Fibroblast of lung (primary cell): ENCODE measurements at places on chromosomes 2 and 18. TPM values are rescaled to one million over a fixed set of nuclear protein-coding genes. Genes with fewer than 3 reads are reported as not detected.

DNA sequence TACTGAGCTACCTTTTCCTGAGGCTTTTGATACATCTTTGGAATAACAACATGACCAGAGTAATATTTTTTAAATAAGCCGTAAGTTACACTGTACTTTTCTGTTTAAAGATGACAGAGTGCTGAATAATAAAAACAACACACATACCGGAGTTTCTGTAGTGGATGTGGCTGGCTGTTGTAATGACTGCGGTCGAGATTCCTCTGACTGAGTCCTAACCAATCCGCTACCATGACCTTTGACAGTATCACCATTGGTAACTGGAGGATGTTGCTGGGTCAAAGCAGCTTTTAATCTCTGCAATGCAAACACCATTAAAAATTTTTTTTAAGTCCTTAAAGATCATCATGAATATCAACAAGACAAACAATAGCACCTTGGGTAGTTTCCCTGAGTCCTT, 70.7 kb downstream of the ATF2 start:
- DNase-seq: peak; percentile 90

GRCh38 chr18:59359576-59359952, 499 bp upstream of the LMAN1 start:
- no peak for DNase-seq

DNA sequence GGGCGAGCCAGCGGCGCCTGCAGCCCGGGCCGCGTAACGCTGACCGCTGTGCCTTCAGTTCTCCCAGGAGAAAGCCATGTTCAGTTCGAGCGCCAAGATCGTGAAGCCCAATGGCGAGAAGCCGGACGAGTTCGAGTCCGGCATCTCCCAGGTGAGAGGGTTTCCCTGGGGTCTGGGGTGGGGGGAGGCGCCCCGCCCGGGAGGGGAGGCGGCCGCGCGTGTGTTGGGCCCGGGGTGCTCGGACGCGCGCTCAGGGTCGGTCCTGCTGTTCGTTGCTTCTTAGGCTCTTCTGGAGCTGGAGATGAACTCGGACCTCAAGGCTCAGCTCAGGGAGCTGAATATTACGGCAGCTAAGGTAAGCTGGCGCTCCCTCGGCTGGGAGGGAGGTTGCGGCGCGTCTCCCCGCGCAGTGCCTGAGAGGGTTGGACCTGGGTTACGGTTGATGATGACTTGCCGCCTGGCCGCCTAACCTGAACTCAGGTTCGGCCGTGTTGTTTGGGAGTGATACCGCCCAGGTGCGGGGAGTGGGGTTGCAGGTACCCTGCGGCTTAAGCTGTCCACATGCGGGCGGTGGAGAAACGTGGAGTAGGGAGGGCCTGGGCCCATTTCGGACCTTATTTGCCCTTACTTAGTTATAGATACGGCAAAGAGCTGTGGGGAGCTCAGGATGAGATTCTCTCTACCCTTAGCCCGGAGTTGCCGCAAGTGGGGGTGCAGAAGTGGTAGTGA, 638 bp downstream of the RPS7 start:
- no peak for DNase-seq

GRCh38 chr2:43879261-43879660, 40.5 kb downstream of the ABCG8 start:
- DNase-seq: no peak

DNA sequence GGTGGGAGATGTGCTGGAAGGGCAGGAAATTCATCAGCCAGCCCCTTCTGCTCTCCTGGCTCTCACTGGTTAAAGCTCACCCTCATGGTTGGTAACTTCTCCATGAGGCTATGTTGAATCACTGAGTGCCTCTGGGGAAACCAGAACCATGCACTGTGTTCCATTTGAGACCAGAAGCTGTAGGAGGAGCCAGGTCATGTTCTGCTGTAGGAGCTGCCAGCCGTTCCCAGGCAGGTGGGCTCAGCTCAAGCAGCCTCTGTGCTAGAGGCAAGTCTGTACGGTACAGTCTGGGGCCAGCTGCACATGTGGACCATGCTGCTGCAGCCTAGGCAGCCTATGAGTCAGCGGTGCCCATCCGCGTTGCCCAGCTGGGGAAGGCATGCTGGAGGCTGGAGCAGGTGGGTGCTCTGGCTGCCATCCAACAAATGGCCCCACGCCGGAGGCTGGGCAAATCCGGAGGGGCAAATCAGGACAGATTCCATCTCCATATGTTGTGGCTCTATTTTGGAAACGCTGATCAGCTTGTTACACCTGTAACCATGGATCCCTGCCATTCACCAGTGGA, 22.0 kb upstream of the KCNF1 start:
- no peak for DNase-seq

- DNase-seq: no peak
These were observed 23.7 kb upstream of the SLC35F6 start for GRCh38 chr2:26740346-26740745.

DNA sequence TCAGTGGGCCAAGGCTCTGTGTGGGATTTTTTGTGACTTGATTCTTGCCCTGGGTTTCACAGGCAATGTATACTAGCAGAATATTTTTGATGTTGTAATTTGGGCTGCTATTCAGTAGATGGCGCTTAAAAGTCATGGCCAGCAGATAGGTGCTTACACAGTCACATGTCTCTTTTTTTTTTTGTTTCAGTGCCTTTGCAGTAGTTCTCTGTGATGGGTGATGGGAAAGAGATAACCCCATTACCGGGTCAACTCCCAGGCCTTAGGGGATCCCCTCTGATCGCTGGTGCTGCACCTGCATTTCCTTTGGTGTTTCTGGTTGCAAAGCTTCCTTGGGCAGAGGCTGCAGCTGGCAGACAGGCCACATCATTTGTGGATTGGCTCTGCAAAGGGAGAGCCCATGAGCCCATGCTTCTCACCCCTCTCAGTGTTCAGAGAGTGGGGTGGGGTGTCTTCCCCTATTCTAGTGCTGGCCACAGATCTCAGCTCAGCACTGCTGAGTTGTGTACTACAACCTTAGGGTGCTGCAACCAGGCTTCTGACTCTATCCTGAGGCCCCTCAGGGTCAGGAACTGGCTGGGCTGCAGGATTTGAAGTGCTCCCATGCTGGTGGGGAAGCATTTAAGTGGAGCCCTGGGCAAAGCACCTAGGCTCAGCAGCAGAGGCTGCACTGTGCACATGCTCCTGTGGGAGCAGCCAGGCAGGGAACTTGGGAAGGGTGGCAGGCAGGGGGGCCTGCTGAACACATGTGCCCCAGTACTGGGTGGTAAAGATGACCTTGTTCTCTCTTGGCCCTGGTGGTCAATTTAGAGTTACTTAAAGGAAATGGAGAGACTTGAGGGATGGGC, 219.8 kb upstream of the SPHKAP start:
- no peak for DNase-seq

- peak; percentile 94 for DNase-seq
These were observed 134.2 kb upstream of the RND3 start for GRCh38 chr2:150621526-150622213.

DNA sequence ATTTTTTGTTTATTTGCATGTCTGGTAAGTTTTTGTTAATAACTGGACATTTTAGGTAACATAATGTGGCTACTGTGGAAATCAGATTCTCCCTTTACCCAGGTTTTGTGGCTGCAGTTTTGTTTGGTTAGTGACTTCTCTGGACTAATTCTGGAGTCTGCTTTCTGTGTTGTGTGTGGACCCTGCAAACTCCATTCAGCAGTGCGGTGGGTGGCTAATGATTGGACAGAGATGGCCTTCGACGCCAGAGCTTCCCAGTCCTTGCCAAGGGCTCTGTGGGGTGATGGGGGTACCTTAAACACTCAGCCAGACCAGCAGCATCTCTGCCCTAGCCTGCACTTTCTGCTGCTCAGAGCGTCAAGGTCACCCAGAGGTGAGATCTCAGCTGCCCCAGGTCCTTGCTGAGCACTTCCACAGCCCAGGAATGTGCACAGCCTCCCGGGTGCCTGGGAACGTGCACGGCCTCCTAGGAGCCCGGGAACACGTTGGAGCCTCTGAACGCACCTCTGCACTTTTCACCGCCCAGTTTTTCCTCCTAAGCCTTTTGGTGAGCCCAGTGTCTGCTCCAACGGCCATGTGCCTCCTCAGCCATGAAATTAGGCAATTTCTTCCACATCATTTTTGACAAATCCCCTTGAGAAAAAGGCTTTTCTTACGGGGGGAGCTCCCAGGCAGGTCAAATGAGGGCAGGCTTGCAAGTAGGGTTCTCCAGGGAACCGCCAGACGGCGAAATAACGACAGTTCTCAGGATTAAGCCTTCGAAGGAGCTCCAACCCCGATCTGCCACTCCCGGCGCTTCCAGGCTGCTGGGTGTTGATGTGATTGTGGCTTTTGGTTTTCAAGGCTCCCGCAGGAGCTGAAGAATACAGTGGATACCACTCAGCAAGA, 35.2 kb upstream of the KLF11 start:
- DNase-seq: no peak

GRCh38 chr2:70468878-70469277, 84.7 kb downstream of the TGFA start:
- no peak for DNase-seq

DNA sequence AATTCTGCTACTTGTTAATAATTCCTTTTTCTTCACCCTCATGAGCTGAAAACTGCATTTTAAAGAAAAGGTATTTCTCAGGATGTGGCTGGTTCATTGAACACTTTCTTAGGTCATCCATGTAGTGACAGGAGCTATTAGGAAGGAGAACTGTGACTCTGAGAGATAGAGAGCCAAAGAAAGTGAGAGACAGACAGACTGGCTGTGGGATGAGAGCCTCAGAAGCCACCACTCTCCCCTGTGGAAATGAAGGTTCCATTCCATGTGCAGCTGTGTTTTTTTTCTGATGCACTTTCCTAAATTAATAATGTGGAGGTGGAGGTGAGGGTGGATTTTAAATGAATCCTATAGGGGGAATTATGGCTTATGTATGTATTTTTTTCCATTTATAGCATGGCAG, 113.3 kb downstream of the FAM210A start:
- DNase-seq: no peak

- peak; percentile 21 for DNase-seq
These were observed 11.0 kb downstream of the TBR1 start for GRCh38 chr2:161426922-161427663.

DNA sequence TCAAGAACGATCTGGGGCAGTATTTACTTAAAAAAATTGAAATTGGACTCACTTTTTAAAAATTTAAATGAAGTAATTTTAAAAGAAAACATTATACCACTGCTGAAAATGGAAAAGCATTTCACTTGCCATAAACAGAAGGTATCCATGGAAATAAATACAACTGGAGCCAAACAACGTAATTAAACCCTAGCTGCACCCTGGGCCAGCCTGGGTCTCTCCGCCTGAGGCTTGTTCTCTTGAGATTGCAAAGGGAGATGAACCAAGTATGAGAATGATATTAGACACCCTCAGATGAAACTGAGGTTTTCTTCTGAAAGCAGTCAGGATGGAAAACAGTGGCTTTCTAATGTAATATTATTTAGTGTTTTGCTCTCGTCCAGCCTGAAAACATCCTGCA, 264.4 kb downstream of the KCNE4 start:
- DNase-seq: no peak

- no peak for DNase-seq
These were observed 502.7 kb downstream of the CBLN2 start for GRCh38 chr18:72041313-72042032.

GRCh38 chr18:72869226-72870185, 1.7 kb upstream of the NETO1 start:
- DNase-seq: no peak

- DNase-seq: no peak
These were observed 200.4 kb downstream of the MEMO1 start for GRCh38 chr2:31810200-31810917.

Gene CD8A
- not detected in 2 replicates for total RNA-seq

- peak; percentile 77 for DNase-seq
These were observed 170.5 kb downstream of the FMNL2 start for GRCh38 chr2:152505495-152505906.

GRCh38 chr18:13568443-13569392, 157.6 kb downstream of the FAM210A start:
- DNase-seq: no peak

Gene ALPP
- not detected in 2 replicates for total RNA-seq

DNA sequence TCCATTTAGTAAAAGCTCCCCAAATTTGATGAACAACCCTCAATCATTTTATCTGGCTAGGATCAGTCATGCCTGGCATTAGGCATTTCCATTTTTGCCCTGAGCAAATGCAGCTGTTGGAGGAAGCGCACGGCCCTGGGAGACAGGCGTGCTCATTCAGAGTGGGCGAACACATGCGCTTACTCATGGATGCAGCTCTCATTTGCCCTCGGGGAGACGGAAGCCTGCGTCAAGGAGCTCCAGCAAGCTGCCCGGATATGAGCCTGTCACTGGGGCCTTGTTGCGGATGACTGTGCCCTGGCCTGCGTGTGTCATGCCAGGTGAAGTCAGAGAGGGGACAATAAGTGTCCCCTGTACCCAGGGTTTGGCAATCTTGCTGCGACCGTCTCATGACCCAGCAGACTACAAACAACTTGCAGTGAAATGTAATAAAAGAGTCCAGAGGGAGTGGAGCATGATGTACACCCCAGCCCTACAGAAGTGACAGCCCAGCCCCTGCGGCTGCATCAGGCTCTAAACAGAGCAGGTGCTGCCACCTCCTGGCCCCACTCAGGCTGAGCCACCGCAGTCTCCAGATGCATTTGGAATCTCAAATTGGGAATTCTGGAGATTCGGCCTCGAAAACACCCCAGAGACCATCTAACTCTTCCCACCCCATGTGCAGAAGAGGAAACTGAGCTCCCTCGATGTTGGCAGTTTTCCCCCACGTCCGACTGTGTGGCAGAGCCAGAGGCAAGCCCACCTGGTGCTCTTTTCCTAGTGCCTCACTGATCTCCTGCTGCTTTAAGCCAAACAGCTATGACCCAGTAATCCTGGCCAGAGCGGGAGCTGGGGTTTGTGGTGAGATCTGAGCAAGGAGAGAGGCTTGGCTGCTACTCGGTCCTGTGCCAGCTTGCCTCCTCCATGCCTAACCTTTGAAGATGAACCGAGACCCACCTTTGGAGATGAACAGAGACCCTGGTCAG, 105.0 kb upstream of the ALK start:
- DNase-seq: peak; percentile 4

Gene TEKT4
- not detected in 2 replicates for total RNA-seq

Gene CFC1
- not detected in 2 replicates for total RNA-seq

DNA sequence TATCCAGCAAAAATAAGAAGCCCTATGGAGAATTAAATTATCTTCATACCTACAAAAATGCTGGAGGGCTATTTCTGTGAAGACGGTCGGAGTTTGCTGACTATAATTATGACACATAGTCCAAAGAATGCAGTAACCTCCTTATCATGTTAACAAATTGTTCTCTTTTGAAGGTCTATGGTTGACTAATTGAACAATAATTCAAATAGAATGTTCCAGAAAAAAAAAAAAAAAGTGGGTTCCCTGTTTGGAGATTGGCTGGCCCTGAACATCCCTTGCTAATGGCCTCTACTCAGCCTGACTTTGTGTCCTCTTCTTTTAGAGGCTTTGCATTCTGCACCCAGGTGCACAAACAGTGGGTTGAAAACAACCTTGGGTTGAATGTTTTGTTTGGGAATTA, 82.8 kb upstream of the CCBE1 start:
- peak; percentile 72 for DNase-seq

DNA sequence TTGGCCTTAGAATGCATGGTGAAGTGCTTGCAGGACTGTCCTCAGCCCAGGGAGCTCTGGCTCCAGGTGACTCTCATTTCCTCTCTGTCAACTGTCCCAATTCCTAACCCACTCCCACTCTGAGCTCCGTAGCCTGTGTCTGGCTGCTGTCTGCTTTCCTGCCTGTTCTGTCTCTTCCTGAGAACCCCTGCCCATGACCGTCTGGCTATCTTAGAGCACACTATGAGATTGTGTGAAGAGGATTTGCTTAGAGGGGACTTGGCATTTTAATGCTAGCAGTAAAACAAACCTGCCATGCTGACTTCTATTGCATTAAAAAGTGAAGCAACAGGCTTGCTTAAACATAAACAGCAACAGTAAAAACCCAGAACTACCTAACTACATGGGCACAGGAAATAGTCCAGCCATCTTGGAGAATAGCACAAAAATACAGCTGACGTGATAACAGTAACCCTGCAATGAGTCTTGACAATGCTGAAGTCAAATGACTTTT, 234.7 kb downstream of the PRKCE start:
- no peak for DNase-seq
